ENCODE measurements at places on chromosomes 1 and 21.

- no peak for DNase-seq
Measured at GRCh38 chr1:226643177-226643576, 94.6 kb downstream of the STUM start.

GRCh38 chr1:180595966-180596365, 35.9 kb upstream of the XPR1 start:
- no peak for DNase-seq

- DNase-seq: no peak
Measured at GRCh38 chr21:27326301-27326700, 359.4 kb upstream of the ADAMTS5 start.

DNA sequence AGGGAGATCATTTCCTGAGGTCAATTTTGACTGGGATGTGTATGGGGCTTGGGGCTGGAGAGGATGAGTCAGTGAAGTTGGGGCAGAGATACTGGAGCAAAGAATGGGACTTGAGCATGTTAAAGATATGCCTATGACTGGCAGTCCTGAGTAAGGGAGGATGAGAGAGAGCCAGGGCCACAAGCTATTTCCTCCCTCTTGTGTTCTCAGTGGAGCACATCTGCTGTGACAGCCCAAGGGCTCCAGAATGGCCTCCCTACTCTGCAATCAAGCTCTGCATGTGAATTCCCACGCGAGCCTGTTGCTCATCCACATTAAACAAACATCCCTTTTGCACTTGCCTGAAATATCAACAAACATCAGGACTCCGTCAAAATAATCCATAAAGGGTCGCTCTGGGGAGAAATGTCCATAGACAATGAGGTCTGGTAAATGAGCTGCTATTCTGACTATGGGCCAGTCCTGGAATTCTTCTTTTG, 9.2 kb downstream of the ADCY10 start:
- DNase-seq: no peak

- no peak for DNase-seq
Measured at GRCh38 chr1:241810769-241811405, 37.1 kb upstream of the EXO1 start.

- DNase-seq: no peak
Measured at GRCh38 chr1:92484472-92485380, 2.0 kb downstream of the GFI1 start.

DNA sequence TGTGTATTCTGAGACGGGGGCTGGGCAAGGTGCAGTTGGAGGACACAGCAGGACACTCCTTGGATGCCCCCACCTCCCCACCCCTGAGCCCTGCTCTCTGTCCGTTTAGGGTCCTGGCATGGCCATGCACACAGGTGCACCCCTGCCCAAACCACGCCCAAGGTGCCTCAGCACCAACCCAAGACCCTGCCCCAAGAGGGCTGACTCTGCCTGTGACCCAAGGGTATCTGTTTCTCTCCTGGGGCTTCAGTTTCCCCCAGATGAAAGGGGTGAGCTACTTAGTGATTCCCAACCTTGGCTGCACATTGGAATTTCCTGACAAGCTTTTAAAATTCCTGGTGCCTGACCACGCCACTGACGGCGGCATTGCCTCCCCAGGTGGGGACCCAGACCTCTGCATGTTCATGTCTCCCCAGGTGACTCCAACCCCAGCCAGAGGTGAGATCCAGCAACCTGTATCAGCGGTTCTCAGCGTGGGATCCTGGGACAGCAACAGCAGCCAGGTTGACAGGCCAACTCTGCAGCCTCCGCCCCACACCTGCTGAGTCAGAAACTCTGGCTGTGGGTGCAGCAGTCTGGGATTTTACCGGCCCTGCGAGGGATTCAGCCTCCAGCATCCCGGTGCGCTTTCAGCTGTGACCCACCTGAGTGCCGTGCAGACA, 483.4 kb downstream of the NPHP4 start:
- DNase-seq: no peak

- no peak for DNase-seq
Measured at GRCh38 chr1:185155600-185156287, 1.0 kb downstream of the TRMT1L start.

- no peak for DNase-seq
Measured at GRCh38 chr1:93435443-93435842, 12.5 kb upstream of the FNBP1L start.

DNA sequence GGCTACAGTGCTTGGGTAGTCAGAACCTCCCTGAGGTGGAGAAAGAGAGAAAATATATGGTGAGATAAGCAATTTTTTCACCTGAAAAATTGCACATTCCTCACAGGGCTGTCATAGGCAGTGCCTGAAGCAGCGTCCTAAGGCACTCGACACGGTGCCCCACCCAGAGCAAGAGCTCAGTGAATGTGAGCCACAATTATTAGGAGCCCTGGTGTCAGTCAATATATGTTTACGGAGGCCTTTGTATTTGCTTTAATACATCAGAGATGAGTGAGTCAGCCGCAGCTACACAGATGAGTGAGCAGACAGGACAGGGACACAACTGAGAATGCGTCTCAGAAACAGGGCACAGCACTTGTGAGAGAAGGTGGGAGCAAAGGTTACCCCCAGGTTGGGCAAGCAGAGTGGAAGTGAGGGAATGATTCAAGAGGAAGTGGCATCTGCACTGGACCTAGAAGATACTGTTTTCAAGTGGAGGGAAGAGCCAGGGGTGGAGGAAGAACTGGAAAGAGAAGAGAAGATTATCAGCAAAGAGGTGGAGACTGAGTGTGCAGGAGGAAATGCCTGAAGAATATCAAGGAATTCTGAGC, 5.2 kb upstream of the PIGC start:
- DNase-seq: no peak

- no peak for DNase-seq
Measured at GRCh38 chr1:158185770-158186169, 5.1 kb downstream of the CD1D start.

- no peak for DNase-seq
Measured at GRCh38 chr1:155934936-155935590, 850 bp upstream of the KHDC4 start.

DNA sequence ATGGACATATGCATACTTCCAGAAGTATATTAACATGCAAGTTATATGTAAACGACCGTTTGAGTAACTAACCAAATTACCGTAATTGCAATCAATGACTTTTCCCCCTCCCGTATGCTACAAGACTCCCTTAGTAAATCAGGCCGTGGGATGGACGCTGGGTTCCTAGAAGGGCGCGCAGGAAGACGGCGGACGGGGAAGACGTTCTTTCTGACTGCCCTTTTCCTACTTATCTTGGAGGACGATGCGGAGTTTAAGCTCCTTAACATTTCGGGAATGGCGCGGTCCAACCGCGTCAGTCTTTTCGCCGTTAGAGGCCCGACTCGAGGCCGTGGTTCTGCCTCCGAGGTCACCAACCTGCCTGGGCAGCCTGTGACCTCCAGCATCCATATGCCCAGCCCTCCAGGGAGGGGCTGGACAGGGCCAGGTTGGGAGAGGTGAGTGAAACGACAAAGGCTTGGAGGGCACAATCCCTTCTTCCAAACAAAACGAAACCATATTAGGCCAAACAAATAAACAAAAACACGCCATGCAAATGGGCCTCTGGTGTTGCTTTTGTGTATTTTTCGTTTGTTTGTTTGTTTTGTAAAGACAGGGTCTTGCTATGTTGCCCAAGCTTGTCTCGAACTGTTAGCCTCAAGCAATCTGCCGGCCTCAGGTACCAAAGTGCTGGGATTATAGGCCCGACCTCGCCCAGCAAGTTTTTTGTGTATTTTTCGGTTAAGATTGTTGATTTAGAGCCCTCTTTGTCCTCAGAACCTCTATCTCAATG, 873 bp upstream of the PI4KB start:
- DNase-seq: no peak

GRCh38 chr21:16976193-16976592, 536.6 kb upstream of the CXADR start:
- no peak for DNase-seq

DNA sequence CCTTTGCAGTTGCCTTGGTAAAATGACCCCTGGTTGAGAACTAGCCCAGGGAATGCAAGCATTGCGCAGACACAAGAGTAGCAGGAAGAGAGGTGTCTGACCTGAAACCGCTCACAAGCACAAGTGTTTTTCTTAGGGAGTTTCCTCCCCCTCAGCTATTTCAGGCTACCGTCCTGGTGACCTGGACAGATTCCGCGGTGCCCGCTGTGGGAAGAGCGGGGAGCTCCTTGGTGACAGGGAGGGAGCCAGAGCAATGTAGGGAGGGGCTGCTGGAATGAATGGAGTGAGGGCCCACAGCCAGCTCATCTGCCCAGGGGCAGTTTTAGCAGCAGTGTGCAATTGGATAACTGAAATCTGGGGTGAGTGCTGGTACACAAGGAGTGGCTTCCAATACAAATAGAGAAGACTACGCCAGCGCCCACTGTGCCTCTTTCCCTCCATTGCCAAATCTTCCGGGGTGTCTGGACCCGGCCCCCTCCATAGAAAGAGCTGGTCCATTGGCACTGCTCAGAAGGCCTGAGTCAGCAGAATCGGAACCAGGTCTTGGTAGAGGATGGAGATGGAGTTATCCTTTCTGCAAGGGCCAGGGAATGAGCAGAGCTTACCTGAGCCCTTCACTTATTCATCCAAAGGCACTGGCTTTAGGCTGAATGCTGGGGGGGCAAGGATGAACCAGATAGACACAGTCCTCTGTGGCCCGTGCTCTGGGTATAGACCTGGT, 82.8 kb downstream of the TRABD2B start:
- DNase-seq: no peak

DNA sequence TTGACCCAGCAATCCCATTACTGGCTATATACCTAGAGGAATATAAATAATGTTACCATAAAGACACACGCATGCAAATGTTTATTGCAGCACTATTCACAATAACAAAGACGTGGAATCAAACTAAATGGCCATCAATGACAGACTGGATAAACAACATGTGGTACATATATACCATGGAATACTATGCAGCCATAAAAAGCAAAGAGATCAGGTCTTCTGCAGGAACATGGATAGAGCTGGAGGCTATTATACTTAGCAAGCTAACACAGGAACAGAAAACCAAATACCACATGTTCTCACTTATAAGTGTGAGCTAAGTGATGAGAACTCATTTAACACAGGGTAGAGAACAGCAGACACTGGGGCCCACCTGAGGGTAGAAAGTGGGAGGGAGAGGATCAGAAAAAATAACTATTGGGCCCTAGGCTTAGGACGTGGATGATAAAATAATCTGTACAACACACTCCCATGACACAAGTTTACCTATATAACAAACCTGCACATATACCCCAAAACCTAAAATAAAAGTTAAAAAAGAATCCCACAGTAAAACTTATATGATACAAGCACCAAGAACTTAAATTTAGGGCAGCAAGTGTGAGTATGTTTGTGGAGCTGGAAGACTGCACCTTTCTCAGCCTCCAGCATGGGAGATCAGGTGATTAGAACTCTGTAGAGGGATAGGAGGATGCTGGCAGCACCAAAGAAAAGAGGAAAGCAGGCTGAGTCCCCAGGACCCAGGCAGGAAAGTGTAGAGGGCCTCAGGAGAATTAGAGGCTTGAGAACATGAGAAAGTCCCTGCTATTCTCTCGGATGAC, 320.8 kb upstream of the USP24 start:
- DNase-seq: no peak

GRCh38 chr1:119652587-119652986, 4.5 kb upstream of the ZNF697 start:
- DNase-seq: no peak

DNA sequence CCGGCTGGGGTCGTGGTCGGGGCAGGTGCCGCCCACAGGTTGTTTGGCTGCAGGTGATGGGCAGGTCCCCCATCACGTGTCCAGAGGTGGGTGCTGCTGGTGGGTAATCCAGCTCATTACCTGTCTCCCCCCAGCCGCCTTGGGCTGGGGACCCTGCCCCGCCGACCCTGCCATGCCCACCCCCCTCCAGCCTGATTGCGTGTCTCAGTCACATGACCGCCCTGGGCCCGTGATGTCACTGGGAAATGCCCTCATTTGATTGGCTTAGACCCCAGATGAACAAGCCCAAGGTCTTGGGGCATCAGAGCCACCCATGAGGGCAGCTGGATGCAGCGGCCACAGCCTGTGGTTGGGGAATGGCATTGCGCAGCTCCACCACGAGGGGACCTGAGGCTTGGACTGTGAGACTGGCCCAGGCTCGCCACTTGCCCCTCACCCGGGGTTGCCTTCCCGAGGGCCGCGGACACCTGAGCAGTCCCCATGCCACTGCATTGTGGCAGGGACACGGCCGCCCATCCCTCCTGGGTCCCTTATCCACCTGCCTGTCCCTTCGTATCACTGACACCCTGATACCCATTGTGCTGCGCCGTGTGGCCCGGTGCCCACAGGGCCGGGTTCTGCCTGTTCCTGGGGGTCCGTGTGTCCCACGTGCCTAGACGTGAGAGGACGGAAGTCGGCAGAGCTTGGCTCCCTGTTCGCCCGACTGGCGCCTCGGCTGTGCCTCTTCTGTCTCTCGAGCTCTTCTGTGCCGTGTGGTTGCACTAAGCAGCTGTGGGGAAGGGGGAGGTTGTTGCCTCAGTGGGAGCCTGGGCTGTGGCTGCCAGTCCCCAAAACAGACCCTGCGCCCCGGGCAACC, 68.0 kb downstream of the FAAP20 start:
- DNase-seq: no peak

DNA sequence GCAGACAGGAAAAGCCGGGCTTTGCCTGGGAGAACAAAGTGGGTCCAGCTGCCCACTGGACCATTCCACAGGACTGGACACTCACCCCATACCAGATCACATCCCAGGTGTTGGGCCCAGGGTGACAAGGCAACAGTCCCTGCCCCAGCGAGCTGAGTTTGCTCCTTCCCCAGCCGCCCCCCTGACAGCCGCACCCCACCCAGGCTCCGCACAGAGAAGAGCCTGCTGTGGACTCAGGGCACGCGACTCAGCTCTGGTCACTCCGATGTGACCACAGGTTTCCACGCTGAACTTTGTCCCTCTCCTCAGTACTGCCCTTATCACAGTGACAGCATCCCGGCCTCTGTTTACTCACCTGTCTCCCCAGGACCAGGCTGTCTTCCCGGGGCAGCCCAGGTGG, 1.2 kb downstream of the BMP8B start:
- no peak for DNase-seq

DNA sequence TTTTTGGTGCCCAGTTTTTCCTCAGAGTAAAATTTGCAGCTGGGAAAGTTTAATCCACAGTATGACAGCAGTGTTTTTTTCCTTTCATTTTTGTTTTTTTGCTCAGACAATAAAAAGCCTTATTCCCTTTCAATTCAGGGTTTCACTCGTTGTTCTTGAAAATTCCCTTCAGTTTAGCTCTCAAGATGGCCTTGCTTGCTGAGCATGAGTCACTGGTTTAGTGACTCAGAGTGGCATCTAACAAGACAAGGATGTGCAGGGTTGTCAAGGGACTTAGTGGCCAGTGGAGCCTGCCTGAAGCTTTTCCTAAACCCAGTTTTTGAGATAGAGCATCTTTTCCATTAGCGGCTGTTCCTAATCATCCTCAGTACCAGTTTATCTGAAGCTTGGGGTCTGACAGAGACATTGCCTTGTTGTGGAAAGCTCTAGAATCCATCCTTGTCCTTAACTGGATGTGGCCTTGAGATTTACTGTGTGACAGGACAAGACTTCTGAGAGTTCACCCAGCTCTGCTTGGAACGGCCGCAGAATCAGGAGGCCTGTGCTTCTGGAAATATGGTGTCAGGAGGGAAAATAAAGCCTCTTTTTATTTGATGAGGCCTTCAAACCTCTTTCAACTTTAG, 48.4 kb upstream of the DNAJC6 start:
- DNase-seq: no peak

All from retinal pigment epithelial cell (primary cell).